ENCODE measurements at places on chromosomes 11 and 22.

- no peak for DNase-seq
Observed at GRCh38 chr11:126405374-126405773, 49.9 kb downstream of the ST3GAL4 start.

DNA sequence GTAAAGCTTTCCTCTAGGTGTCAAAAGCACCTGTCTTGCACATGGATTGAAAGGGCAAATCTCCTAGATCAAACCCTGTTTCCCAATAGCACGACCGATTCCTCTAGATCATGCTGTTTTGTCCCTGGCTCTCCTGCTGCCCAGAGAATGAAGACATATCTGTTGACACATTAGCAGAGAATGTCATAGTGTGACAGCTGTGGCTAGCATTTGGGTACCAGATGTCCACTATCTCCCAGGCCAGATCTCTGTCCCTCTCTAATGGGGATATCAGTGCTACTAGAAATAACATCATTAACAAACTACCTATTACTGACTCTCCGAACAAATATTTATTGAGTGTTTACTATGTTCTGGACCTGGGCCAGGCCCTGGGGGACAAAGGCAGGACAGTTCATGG is 72.4 kb upstream of the ISX start:
- no peak for DNase-seq

DNA sequence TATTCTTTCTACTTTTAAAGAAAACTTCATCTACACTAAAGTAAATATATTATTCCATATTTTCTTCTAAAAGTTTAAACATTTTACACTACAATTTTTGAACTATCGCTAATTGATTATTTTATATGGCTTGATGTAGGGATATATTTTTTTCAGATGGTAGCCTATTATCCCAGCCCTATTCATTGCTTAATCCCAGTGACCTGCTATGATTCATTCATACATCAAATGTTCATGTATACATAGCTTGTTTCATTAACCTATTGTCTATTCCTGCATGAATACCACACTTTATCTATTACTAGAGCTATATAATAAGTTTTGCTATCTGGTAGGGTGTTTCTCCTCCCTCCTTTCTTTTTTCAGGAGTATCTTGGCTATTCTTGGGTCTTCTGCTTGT is 5.0 kb upstream of the ROBO4 start:
- DNase-seq, result no peak

GRCh38 chr22:23086787-23087186 is 16.5 kb downstream of the GNAZ start:
- DNase-seq, result no peak

DNA sequence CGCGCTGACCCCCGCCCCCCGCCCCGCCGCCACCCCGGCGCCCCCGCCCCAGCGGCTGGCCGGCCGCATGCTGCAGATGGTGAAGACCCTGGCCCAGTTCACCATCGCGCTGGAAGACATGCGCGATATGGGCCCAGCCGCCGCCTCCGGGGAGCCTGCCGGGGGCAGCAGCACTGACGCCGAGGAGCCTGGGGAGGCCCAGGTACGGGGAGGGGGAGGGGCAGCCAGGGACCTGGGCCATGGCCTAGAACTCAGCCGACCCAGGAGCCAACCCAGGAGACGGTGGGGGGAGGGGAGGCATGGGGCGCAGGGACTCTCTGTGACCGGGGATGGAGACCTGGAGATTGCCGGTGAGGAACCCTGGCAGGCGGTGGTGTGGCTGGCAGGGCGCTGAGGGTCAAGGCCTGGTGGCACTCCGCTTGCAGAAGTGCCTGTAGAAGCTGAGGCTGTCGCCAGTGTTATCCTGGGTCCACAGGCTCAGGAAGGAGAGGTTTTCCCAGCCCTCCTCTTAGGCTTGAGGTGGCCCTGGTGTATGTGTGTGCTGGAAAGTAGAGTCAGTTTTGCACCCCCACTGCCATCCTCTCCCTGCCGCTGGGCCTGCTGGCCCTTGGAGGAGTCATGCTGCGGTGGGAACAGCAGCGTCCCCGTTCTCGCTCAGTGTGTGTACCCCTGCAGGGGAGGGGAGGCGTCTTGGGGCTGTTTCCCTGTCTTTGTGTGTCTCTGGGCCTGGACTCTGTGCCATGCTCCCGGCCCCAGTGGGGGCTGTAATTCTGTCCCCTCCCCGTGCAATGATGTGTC is 32.9 kb upstream of the RELT start:
- DNase-seq, result no peak

DNA sequence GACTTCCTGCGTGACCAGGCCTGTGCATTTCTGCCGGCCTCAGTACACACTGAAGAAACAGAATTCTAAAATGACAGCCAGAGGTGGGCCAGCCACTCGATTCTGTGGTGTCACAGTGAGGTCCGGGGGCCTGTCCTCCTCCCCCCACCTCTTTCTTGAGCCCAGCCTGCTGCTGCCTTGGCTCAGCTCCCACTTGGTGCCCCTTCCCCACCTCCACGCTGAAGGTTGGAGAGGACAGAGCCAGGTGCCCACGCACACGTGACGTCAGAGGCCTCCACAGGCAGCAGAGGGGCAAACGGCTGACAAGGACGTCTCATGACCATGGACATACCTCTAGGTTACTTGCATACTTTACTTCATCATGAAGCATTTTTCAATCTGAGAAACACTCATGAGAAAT is 78.0 kb upstream of the SHANK2 start:
- no peak for DNase-seq
